ENCODE measurements at places on chromosomes 2 and 18.

DNA sequence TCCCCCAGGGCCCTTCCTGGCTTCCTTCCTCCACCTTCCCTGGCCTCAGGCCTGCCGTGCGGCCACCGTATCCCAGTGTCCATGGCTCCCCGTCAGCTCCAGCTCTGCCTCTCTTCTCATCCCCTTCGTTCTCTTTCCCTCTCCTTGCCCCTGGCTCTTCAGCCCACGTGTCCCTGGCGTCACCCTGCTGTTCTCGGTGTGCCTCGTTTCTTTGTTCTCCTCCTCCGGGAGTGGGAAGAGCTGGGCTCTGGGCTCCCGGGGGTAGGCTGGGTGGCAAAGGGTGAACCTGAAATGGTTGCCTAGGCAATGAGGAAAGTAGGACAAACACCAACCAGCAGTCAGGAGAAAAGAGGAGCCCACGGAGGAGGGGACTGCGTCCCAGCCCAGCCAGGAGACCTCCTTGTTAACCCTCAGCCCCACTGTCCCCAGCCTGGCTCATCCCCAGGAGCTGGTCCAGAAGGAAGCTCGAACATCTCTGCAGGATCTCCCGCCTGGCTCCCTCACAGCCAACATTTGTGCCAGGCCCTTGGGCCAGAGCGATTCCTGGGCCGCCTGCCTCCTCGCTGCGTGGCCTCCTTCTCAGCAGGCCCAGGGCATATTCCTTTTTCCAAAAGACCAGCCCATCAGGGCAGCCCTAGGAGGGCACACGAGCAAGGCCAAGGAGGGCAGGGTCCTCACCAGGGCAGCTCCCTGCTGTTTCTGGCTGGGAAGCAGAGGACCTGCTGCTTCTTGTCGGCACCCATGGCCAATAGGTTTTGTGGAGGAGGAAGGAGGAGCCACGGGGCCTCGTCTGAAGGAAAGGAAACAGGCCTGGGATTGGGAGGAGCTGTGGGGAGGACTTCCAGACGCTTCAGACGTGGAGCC is 30.9 kb upstream of the DNMT3A start:
- no peak for DNase-seq

- no peak for DNase-seq
Measured at GRCh38 chr2:215452725-215453124, 16.9 kb upstream of the FN1 start.

DNA sequence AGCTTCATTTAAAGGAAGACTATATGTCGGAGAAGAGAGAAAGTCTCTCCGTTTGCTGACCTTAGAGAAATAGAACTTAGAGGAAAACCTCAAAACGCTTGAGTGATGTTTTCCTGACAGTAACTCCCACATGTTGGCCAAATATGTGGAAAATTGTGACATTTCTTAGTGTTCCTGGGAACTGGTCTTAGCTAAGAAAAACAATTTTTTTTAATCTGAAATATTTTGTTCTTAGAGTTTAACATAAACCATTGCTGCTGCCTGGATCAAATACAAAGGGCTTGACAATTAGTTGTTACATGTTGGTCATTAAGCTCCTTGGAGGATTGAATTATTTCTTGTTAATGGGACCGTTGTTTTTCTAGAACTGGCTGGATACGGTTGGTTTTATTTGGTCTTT is 16.3 kb downstream of the DYNC2LI1 start:
- no peak for DNase-seq

- DNase-seq = no peak
Measured at GRCh38 chr2:106800976-106801655, 84.9 kb downstream of the ST6GAL2 start.

DNA sequence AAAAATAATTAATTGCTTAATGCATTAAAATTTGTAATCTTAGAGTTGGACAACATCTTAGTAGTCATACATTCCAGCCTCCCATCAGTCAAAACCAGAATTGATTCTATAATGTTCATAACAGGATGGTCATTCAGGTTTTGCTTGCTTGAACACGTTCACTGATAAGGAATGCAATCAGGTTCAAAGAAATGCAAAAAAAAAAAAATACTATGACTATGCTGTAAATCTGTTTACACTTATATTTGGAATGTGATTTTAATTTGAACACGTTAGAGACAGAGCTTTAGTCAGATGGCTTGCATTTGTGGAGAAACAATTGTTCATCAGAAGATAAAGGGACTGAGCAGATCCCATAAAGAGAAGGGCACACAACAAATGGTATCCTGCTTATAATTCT is 131.3 kb upstream of the UNC80 start:
- no peak for DNase-seq

- DNase-seq = peak; percentile 32
Measured at GRCh38 chr2:196277002-196277401, 105.6 kb upstream of the STK17B start.

DNA sequence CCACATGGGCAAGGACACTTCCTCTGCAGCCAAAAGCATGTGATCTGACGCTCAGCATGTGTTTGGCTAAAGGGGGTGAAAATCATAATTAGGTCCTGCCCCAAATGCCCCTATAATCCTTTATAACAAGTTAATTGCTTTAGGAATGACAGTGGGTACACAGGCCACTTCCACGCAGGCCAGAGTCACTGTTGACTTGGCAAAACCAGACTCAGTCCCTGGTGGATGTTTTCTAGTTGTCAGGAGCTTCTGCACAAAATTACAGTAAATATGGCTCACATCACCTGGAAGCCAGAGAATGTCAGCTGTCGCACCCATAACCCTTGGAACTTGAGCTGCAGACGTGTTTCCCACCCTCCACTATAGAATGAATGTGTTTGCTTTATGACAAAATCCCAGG is 13.3 kb upstream of the PXDN start:
- DNase-seq = no peak

DNA sequence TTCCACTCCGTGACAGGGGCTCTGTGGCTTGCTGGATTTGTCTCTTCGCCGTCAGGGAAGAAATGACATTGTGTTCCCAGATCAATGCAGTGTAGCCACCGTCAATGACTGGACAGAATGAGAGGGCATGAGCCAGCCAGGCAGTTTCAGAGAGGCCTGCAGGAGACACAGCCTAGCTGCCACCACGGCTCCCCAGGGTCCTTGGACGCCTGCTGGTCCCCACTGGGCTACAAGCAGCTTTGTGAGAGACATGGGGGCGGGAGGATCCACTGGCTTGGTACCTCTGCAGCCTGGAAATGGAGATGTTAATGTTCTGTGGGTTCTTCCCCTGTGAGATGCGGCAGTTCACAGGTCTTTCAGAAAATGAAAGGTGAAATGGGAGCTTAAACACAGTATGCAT is 12.1 kb upstream of the AMER3 start:
- DNase-seq = no peak

DNA sequence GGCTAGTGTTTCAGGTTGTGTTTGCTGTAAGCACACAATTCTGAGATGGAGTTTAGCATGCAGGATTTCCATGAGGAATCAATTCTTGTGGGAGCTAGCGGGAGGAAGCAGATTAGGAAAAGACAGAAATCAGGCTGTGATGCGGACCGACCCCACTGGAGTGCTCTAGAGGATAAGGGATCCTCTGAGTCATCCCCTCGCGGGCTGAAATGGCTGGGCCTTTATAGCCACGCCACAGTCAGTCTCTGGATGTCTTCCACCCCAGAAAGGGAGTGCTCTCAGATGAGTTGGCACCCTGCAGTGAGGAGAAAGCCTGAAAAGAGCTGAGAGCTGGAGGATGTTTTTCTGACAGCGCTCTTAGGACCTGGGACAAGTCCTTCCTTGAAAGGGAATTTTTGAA is 102.4 kb downstream of the GALNT3 start:
- no peak for DNase-seq

GRCh38 chr18:52588931-52589330 is 248.9 kb downstream of the DCC start:
- DNase-seq = no peak

- DNase-seq = no peak
Measured at GRCh38 chr2:240803191-240803590, 16.8 kb downstream of the KIF1A start.

DNA sequence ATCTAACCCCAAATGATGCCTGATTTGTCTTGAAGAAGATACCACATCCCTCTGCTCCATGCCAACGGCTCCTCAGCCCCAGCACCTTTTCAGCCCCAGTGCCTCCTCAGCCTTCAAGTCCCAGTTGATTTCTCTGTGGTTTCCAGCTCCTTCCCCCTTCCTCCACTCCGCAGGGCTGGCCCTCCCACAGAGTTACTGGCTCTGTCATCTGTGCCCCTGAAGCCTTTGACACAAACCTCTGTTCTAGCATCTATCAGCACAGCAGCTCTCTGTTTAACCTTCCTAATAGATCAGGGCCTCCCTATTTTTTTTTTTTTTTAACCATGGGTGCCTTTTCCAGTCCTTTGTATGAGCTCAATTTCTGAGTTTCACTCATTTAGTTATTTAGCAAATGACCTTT is 201.3 kb upstream of the CXCR4 start:
- peak; percentile 59 for DNase-seq

GRCh38 chr2:133579274-133579673 is 11.0 kb upstream of the NCKAP5 start:
- no peak for DNase-seq

DNA sequence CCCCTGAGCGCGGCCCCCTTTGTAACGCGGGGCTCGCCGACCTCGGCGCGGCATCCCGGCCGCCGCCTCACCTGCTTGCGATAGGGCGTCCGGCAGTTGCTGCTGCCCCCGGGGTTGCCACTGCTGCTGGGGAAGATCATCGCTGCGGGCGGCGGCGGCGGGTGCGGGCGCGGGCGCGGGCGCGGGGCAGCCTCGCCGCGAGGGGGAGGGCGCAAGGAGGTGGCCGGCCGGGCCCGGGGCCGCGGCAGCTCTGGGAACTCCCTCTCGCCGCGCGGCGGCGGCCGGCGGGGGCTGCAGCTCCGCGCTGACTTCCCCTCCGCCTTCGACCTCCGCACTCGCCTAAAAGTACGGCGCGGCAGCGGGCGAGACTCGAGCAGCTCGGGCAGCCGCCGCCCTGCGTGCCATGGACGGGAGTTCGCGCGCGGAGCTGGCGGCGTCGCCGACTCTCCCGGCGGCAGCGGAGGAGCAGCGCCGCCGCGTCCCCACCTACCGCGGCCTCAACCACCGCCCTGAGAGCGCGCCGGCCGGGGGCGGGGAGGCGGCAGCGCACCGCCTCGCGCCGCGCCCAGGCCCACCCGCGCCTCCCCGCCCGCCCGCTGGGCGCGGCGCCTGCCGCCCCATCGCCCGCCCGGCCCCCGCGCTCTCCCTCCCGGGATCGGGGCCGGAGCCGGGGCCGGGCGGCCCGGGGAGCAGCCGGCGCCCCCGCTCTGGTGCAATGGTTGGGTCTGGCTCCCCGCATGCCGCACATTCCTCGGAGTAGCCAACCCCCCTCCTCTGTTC is 86.0 kb downstream of the RBMS1 start:
- DNase-seq = peak; percentile 55

DNA sequence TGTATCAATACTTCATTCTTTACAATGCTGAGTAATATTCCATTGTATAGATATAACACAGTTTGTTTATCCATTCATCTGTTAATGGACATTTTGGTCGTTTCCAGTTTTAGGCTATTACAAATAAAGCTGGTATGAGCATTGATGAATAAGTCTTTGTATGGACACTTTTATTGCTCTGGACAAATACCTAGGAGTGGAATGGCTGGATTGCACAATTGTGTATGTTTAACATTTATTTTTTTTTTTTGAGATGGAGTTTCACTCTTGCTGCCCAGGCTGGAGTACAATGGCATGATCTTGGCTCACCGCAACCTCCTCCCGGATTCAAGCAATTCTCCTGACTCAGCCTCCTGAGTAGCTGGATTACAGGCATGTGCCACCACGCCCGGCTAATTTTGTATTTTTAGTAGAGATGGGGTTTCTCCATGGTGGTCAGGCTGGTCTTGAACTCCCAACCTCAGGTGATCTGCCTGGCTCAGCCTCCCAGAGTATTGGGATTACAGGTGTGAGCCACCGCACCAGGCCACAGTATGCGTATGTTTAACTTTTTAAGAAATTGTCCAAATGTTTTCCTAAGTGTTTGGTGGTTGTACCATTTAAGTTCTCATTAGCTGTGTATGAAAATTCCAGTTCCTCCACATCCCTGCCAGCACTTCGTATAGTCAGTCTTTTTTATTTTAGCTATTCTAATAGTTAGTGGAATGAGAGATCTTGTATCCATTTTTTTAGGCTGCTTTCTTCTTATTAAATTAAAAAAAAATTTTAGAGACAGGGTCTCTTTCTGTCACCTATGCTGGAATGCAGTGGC is 194.9 kb upstream of the HAAO start:
- no peak for DNase-seq

GRCh38 chr2:78201064-78201575 is 678.9 kb upstream of the LRRTM4 start:
- no peak for DNase-seq

GRCh38 chr2:41970988-41971660 is 76.7 kb upstream of the PKDCC start:
- no peak for DNase-seq

- DNase-seq = no peak
Measured at GRCh38 chr2:58194458-58194857, 46.7 kb downstream of the FANCL start.

- DNase-seq = no peak
Measured at GRCh38 chr18:22032392-22032961, 136.9 kb upstream of the GATA6 start.

DNA sequence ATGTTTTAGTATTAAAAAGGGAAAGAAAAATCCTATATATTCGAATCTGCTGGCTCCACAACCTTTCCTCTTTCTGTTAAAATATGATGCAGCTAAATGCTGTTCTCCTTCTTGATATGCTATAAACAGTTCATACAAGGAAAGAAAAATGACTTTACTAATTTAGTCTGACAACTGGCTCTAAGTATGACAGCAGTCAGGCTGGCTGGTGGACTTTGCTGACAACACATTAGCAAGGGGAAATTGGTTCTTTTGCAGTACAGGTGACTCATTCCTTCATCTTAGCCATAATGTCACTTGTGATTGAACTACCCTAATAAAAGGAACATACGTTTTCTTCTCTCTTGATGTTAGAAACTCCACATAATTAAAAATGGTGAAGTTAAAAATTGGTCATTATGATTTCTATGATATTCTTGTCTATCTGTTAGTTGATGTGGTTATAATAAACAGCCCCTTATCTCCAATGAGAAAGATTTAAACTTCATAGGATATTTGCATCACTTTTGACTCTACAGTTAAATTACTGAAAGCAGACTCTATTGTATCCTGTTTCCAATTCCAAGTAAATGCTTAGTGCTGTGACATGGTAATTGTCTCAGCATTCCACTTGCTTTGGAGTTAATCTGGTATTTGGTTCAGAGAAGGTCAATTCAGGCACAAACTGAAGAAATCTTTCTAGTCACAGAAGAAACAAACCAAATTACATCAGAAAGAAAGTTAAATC is 315.3 kb upstream of the GULP1 start:
- DNase-seq = no peak

- DNase-seq = no peak
Measured at GRCh38 chr2:68115965-68116364, 41.7 kb upstream of the PNO1 start.
